ENCODE measurements at places on chromosomes 1 and 21.
A peak's percentile ranks its signal among the peaks of the same experiment; 100 is the strongest.

DNA sequence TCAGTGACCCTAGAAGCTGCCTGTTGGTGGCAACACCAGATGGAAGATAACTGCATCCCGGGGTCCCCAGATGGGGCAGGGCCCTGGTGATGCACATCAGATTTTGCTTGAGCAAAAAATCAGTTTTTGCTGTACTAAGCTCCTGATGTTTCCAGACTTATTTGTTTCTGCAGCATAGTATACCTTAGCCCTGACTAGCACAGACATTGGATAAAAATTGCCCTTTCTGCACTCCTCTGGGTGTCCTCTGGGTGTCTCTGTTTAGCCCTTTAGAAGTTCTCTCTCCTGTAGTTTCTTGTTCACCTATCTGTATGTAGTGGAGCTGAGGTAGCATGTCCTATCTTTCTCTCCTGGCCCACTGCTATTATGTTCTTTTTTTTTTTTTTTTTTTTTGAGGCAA is 30.3 kb upstream of the PLA2G2C start:
- DNase-seq, result peak; percentile 43

- no peak for DNase-seq
Observed at GRCh38 chr1:153553096-153553495, 4.0 kb upstream of the S100A3 start.

GRCh38 chr1:229980009-229980408 is 87.0 kb upstream of the GALNT2 start:
- no peak for DNase-seq

GRCh38 chr1:115768549-115768948 is at the start of gene CASQ2:
TSS of gene CASQ2 (minus strand) at chr1:115768714. CDS start at chr1:115768541, 173 bp downstream.
- DNase-seq, result no peak

GRCh38 chr1:67367370-67368045 is 59.8 kb downstream of the IL12RB2 start:
- no peak for DNase-seq

DNA sequence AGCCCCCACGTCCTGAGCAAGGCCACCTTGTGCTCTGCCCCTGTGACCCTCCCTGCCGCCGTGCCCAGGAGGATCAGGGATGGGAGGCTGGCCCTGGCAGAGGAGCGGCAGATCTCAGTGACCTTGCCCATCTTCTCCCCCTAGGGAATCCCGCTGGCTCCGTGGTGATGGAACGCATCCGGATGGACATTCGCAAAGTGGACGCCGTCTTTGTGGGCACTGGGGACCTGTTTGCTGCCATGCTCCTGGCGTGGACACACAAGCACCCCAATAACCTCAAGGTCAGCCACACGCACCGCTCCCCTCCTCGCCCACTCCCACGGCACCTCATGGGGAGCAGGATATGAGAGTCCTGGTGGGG is 22.7 kb downstream of the CSTB start:
- no peak for DNase-seq

GRCh38 chr1:29426701-29427279 is 190.5 kb downstream of the PTPRU start:
- no peak for DNase-seq

DNA sequence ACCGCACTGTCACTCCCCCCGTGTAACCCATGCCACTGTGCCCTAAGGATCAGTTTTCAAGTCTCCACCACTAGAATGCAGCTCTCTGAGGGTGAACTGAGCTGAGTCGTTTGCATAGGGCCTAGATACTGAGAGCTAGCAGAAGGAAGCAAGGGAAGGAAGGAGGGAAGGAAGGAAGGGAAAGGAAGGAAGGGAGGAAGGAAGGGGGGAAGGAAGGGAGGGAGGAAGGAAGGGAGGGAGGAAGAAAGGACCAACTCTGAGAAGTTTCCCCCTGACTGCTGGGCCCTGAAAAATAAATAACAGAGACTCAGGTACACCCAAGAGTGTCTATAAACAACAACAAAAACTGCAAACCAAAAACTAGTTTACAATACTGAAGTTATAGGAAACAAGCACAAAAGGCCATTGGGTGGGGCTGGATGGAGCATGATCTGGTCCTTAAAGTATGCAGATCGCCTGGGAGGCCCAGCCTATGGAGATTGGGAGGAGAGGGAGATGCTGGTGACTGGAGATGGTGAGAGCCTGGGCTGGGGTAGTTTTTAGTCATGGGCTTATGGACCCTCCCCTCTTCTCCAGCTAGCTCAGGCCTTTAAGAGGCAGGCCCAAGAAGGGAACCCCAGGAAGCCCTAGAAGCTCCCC is 1.7 kb upstream of the MRPS15 start:
- no peak for DNase-seq

- no peak for DNase-seq
Observed at GRCh38 chr1:111176678-111177077, 23.8 kb downstream of the DENND2D start.

GRCh38 chr21:41864311-41865001 is 14.7 kb downstream of the PRDM15 start:
- DNase-seq, result no peak

GRCh38 chr1:112546076-112546475 is 37.3 kb downstream of the WNT2B start:
- DNase-seq, result no peak

DNA sequence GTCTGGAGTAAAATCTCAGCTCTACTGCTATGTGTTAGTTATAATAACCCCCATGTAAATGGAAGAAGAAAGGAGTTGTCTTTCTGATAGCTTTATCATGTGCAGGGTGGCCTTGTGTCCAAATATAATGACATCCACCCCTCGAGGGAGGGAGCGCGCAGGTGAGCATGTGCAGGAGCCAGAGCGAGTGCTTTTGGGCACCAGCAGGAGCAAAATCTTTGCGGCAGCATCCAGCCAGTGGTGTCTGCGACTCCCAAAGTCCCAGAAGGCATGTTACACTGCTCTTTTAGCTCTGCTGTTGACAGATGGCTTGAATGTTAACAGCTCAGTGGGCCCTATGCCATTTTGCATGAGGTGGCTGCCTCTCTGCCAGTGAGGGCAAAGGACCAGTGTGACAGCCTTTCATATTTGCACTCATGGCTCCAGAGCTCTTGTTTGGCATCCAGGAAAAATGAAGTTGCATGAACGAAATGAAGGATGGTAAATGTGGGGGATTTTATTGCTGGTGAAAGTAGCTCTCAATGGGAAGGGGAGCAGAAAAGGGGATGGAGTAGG is 146.7 kb downstream of the HMCN1 start:
- DNase-seq, result no peak

GRCh38 chr21:32021319-32021994 is 148.6 kb downstream of the HUNK start:
- no peak for DNase-seq

DNA sequence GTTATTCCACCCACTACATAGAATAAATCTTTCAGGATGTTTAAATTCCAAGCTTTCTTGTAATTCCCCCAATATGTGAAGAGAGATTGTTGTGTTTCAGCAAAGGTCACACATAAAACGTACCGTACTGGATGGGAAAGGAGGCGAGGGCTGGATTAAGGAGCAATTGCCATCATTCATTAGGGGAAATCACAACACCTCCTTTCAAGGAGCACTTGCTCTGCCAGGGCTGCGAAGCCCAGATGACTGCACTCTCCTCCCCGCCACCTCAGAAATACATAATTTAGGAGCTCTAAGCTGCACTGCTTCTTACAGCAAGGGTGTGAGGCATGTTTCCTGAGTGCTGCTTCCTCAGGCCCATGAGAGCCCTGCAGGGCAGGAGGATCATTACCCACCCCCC is 29.6 kb downstream of the MATN1 start:
- no peak for DNase-seq

- DNase-seq, result no peak
Observed at GRCh38 chr1:201778279-201779065, 50.5 kb upstream of the IPO9 start.

- no peak for DNase-seq
Observed at GRCh38 chr21:26717146-26717739, 128.0 kb downstream of the ADAMTS1 start.

GRCh38 chr1:206037581-206037980 is 13.9 kb upstream of the CTSE start:
- DNase-seq, result no peak

DNA sequence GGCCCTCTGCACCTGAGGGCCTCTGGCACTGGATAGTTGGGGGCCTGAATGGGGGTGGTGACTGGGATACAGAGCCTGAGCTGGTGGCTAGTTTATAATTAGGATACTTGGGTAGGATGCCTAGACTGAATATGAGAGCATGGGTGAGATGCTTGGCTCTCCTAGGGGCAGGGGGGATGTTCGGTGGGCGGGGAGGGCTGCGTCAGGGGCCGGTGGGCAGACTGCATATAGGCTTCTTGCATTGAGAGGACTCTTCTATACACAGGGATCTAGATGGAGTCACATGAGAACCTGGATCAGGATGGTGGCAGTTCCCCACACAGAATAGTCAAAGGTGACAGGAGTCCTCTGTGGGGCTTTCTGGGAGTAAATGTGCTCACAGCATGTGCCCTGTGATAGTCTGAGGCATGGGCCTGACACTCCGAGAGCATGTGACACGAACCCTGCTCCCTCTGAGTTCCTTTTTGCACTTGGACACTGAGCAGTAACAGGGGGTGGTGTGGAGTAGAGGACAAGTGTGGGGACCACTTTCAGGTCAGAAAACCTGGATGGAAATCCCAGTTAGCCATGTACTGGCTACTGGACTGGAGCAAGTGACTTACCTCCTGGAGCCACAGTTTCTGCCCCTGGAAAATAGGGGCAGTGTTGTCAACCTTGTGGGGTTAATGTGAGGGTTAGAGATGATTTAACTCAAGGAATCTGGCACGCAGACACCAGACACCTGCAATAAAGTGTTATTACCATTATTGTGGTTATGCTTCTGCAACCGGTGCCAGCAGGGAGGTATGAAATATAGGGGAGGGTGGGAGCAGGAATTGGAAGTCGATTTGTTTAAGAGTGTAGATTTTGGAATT is 2.2 kb downstream of the MAP7D1 start:
- DNase-seq, result no peak

DNA sequence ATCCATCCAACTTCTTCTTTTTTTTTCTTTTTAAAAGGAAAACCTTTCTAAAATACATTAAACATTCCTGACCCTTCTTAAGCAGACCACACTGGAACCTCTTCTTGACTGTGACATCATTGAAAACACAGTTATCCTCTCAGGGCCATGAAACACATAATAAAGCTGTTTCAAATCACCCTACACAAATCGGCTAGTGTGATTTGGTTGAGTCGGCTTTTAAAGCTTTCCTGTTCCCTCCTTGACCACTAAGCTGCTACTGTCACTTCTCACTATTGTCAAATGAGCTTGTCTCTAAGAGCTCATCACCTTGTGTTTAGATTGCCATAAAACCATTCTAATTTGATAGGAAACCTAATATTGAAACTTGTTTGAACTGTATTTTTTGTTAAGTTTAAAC is 5.9 kb downstream of the USP24 start:
- DNase-seq, result no peak

DNA sequence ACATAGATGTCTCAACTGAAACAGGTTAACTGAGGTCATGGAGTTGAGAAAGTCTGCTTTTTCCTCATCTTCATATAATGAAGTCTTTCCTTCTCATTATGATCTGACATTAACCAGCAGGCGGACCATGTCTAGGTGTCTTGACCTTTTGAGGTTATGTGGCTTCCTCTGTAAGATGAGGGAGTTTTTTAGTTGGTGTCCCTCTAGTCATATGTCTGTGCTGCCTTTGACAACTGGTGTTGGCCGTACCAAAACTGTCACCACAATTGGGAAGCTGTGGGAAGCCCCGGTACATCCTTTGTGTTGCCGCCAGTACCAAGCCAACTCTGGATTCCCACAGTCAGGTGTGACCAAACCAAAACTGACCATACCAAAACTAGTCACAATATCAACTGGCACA is 105.1 kb downstream of the PBX1 start:
- no peak for DNase-seq

- DNase-seq, result no peak
Observed at GRCh38 chr21:14486869-14487268, 59.2 kb downstream of the SAMSN1 start.

DNA sequence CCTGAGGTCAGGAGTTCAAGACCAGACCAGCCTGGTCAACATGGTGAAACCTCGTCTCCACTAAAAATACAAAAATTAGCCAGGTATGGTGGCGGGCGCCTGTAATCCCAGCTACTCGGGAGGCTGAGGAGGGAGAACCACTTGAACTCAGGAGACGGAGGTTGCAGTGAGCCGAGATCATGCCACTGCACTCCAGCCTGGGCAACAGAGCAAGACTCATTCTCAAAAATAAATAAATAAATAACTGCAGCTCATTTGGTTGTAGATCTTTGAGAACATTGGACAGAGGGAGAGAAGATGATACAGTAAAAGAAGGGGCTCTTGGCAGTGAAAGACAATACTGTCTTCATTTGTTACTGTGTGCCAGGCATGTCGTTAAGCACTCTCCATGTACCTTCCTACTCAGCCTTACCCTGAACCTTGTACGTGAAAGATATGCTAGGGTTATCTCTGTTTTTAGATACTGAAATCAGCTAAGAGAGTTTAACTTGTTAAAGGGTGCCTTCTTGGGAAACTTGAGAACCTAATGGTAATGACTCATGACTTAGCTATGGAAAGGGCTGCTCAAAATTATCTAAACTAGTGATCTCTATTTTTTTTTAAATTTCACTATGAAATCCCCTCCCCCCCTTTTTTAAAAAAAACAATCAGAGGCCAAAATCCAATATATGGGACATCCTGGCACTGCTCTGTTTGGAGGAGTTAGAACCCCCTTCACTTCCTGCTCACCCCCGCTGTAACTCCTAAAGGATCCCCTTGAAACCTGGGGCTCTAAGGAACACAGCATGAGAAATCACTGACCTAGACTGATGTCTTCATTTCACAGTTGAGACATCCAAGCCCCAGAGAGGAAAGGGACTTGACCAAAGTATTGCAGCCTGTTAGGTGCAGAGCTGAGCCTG is 6.8 kb upstream of the KPNA6 start:
- no peak for DNase-seq

GRCh38 chr1:246081856-246082668 is 425.0 kb downstream of the SMYD3 start:
- DNase-seq, result no peak
